Right forelimb (tissue), 1 donor: ENCODE measurements at places on chromosomes 11 and 22.
A peak's percentile ranks its signal among the peaks of the same experiment; 100 is the strongest.

GRCh38 chr11:26983645-26984044 lies 10.3 kb upstream of the FIBIN start:
- no peak for DNase-seq

DNA sequence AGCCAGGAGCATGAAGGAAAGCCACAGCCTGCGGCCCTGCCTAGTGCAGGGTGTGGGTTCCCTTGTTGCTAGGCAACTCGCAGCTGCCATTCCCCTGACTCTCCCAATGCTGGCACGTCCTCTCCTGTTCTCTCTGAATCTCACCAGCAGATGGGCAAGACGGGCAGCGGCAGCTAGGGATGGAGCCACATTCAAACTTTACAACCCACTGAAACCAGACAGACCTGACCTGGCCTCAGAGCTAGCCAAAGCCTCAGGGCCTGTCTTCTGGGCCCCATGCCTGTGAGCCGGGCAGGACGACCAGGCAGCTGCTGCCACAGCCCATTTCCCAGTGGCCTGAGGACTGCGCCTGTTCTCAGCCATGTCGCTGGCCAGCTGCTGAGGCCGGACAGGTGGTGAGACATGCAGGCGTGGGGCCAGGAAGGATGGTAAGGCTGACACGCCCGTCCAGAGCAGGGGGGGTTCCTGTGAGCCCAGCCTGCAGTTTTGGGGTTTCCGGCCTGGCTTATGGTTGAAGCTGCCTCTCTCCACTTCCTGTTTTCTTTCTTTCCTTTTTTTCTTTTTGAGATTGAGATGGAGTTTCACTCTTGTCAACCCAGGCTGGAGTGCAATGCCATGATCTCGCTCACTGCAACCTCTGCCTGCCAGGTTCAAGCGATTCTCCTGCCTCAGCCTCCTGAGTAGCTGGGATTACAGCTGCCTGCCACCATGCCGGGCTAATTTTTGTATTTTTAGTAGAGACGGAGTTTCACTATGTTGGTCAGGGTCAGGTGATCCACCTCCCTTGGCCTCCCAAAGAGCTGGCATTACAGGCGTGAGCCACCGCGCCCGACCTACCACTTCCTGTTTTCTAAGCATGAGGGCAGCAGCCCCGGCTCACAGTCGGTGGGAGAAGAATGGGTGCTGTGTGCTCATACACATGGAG lies 4.1 kb downstream of the SUN2 start:
- DNase-seq, result peak; percentile 75

GRCh38 chr22:41898645-41899044 lies 16.2 kb downstream of the SHISA8 start:
- DNase-seq, result no peak

DNA sequence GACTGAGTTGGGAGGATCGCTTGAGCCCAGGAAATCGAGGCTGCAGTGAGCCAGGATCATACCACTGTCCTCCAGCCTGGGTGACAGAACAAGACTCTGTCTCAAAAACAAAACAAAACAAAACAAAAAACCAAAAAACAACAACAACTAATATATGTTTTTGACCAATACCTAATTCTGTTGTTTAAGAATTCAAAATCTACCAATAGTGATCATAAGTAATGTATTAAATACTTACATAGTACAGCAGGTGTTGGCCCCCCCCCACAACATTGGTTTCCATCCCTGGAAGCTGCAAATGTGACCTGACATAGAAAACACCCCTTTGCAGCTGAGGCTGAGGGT lies 74.7 kb downstream of the KCNQ1 start:
- peak; percentile 9 for DNase-seq

DNA sequence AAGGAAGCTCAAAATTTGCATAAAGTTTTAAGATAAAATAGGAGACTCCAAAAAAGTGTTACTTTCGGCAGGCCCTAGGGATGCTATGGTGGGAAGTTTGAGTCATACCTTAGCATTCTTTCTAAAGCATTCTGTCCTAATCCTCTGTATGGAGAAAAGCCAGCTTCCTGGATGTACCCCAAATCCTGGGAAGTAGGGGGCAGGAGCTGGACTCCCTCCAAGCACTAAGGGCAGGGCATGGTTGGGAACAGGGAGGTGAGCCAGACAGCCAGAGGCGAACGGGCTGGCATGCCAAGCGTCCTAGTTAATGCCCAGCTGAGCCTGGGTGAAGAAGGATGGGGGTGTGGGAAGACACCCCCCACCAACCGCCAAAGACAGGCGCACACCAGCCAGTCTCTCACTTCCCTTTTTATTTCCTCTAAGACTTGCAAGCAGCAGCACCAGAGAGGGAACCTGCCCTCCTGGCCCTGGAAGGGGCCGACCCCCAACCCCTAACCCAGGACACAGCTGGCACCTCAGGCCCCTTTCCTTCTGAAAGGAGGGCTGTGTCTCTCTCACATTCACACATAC lies 23.9 kb downstream of the RTN4RL2 start:
- no peak for DNase-seq

- peak; percentile 26 for DNase-seq
Measured at GRCh38 chr11:73243093-73243485, 25.0 kb downstream of the P2RY2 start.
